ENCODE measurements at places on chromosomes 5 and 9.
A peak's percentile ranks its signal among the peaks of the same experiment; 100 is the strongest.

- DNase-seq = no peak
Measured at GRCh38 chr9:29129763-29130162, 1556.5 kb upstream of the C9orf72 start.

DNA sequence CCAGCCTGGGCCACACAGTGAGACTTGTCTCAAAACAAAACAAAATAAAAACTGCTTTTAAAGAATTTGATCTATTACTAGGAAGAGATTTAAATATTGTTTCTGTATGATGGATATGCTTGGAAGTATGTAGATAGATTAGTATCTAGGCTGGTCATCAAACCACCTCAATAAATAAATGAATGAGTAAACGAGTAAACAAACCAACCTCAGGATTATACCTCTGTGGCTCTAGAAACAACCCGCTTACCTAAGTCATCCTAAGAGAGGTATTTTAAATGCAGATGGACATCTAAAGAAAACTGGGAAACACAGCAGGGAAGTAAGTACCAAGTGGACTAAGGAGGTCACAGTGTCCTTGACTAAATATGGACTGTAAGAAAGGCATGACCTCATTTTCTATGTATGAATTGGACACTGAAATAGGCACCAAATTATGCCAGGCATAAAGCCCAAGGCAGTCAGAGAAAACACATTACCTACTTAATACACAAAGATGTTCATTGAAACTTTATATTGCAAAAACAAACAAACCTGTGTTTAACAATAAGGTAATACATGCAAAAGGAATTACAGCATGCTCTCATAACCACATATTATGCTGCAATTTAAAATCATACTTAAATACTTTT, 7.3 kb downstream of the ANKH start:
- DNase-seq = no peak

DNA sequence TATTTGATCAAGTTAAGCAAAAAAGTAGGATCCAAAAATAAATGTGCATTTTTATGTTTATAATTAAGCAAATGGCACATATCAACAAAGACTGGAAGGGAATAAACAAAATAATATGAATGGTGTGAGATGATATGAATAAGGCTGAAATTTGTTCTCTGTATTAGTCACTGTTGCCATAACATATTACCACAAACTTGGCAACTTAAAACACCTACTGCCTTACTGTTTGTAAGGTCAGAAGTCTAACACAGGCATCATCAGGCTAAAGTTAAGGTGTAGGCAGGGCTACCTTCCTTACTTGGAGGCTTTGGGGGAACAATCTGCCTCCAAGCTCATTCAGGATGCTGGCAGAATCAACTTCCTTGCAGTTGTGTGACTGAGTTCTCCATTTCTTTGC, 19.3 kb downstream of the PGGT1B start:
- no peak for DNase-seq

DNA sequence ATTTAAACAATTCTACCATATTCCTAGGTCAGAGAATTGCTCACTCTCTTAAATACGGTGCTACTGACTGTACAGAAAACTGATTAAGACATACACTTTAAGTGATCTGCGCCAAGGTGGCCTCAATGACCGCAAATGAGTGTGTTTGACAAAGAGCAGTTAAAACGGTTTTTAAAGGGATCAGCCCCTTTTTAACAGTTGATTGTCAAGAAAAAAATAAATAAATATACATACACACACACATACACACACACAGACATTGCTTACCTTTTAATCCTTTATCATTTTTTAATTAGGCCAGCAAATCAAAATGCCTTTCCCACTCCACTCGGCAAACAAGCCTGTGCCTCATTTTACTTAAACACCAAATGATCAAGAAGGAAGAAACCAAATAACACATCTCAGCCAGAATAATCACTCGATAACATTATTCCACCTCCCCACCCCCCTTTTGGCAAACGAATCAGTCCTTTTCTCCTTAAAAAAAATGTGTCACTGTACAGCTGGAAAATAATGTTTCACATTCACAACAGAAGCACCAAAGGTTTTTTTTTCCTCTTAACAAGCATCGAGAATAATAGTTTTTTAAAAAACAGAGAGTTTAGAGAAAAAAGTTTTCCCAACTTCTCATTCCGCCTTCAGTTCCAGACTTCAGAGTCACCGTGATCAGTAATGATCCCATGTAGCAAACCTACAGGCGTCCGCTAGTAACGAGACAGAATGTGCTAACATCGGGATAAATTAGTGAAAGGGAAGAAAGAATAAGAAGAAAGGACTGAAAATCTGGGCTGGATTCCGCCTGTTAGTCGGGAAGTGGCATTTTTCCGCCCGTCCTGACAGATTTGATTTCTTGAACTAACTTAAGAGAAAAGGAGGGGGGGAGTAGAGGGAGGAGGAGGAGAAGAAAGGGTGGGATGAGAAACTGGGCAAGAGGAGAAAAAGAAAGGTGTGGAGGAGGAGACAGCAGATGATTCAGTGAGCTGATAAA, at the start of gene ZNF608:
TSS of gene ZNF608 (minus strand) at position 712 of the 988 bp plus-strand sequence. CDS start 1,650 bp downstream, outside the sequence.
- DNase-seq = no peak

GRCh38 chr9:88889386-88889785, 101.9 kb upstream of the S1PR3 start:
- no peak for DNase-seq

DNA sequence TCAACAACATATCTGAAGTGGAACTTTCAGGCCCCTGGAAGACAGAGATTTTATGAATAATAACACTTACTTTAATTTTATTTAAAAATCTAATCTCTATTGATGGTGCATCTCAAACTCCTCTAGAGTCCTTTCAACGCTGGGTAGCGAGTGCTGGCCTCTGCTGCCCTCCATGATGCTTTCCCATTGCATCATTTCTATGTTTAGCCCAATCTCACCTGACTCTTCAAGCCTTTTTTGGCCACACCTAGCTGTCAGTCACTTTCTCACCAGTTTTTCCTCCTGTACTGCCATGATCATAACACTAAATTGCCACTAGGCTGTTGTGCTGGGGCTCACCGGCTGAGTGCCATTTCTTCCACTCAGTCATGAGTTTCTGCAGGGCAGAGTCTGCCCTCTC, 396.1 kb upstream of the DAP start:
- no peak for DNase-seq

DNA sequence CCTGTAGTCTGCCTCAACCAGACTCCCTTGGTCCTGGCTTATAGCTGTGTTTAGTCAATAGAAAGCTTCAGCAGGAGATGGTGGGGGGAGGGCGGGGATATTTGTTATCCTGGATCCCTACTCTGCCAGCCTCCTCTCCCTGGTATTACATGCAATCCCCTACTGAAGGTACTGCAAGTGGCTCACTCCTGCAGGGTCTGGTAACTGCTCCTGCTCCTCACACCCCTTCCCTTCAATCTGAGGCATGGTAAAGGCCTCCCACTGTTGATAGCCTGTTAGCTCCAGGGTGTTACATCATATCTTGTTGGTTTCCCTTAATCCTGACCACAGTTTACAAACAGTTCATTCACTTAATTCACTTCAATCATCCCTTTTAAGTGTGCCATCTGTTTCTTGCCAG, 137.5 kb downstream of the AP3B1 start:
- no peak for DNase-seq

DNA sequence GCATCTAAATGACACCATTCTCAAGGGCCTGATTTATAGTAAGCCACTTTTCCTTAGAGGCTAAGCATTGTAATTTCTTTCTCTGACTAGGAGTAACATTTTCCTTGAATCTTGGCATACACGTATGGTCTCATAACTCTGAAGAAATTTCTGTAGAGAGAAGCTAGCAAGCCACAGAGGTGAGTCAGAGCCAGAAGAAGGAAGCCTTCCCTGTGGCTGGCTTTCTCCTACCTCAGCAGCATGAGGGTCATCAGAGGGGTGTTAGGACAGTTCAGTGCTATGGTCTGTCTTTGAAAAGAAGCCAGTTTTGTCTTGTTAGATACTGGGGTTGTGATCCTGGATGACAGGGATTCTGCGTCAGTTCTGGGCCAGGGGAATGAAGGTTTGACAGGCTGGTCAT, 3.2 kb downstream of the SNX30 start:
- peak; percentile 55 for DNase-seq

DNA sequence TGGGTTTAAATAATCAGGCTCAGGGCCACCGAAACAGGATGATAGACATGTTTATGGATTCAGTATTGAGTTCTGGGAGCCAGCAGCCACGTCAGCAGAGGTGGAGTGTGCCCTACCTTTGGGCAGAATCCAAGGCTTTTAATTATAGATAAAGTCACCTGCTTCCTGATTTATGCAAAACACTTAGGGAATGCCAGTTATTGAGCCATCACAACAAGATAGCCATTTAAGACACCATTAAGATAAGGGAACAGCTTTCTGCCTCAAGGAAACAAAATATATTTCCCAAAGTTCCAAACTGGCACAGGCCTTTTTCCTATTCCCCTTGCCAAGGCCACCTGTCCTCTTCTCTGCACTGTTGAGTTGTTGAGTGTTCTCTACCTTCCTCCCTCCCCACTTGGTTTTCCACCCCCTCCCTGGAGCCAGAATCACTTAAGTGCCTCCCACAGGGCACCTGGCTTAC, 2.4 kb downstream of the CCL28 start:
- DNase-seq = no peak

- no peak for DNase-seq
Measured at GRCh38 chr9:114100536-114100935, 1.4 kb upstream of the KIF12 start.

- DNase-seq = peak; percentile 39
Measured at GRCh38 chr5:65986050-65986451, 59.7 kb downstream of the ERBIN start.

DNA sequence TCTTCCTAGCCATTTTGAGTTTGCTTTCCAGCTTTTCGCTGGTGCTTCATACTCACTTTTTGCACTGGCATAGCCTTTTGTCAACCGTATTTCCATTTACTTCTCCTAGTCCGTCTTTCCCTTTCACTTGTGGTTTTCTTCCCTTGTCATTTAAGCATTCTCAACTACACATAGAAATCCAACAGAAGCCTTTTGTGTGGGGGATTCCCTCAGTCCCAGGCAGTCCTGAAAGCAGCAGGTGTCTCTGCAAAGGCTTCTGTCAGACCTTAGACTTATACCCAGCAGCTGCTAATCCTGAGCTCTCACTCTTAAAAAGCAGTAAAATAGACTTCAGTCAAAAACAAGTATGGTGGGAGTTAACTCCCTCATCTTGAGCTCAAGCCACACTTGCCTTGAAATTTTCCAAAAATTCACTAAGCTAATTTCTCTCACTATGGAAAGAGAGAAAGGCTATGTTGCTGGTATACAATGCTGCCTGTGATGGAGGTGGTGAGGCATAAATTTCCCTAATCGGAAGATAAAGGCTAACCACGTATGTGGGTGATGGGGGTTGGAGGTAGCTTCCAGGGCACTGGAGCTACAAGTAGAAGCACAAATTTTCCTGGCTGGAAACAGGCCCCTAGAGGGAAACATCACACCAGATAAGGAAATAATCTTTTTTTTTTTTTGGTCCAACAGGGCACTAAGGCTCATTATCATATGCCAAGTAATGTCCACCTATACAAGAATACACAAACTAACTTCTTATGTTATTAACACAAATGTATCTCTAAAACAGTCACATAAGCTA, 34.8 kb upstream of the IFNK start:
- DNase-seq = no peak

GRCh38 chr5:174733836-174734235, 9.5 kb downstream of the MSX2 start:
- no peak for DNase-seq

DNA sequence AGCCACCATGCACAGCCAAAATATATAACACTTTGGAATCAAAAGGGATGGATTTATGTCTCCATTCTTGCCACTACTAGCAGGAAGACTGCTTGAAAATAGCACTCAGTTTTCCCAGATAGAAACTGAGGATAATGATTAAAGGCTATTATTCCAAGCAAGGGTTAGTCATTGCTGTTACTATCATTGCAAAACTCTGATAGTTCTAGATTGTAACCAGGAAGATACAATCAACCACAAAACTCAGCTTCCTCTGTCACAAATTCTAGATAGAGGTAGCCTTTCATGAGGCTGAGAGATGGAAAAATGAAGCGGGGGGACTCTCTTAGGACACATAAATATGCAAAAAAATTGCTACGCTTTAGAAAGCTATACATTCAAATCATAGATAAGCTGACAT, 3.1 kb downstream of the ANXA1 start:
- DNase-seq = no peak

- DNase-seq = no peak
Measured at GRCh38 chr5:127440831-127441230, 76.6 kb upstream of the PRRC1 start.

- DNase-seq = no peak
Measured at GRCh38 chr9:37338218-37338617, 84.3 kb upstream of the GRHPR start.

DNA sequence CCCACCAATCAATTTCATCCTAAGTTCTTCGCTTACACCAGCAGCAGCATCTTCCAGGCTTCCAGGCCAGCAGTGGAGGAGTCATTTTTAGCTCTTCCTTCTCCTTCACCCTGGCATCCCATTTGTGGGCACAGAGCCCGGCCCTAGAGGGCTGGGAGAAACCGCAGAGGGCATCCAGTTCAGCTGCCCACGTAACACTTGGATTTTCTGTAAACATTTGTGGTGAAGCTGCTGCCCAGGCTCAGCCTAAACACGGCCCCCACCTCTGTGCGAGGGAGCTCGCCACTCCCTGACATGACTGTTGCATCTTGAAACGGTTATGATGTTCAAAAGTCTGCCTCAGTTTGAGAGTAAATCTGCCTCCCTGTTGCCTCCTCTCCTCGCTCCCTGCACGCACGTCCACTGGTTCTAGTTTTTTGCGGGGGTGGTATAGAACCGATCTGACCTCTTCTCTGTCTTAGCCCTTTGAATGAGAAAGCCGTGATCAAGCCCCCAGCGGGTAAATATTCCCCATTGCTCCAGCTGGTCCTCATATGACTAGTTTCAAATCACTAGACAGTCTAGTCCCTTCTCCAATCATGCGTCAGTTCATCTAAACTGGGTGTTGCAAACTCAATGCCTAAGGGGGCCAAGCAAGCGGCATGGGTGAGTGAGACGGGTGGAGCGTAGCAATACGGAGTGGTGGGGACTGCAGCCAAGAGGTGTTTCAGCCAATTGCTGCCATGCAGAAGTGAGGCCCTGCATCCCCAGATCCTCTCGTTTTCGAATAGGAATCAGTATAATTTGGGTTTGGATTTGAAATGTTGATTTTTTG, 34.9 kb upstream of the N4BP3 start:
- peak; percentile 71 for DNase-seq

DNA sequence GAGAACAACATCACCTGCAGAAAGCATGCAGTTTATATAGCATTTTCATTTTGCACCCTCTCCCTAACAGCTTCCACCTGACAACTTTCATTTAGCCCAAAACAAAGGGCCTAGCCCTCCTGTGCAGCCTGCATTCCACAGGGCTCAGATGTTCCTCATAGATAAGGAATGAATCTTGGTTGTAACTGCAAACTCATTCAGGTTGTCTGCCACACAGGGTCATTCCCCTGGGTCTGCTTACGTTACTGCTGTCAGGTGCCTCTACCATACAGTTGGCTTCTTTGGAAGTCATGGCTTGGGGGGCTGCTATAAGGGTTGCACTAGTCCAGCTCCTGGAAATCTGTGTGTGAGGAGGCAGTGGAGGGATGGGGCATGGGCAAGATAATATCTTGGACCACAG, 2.7 kb upstream of the DCP2 start:
- DNase-seq = no peak

DNA sequence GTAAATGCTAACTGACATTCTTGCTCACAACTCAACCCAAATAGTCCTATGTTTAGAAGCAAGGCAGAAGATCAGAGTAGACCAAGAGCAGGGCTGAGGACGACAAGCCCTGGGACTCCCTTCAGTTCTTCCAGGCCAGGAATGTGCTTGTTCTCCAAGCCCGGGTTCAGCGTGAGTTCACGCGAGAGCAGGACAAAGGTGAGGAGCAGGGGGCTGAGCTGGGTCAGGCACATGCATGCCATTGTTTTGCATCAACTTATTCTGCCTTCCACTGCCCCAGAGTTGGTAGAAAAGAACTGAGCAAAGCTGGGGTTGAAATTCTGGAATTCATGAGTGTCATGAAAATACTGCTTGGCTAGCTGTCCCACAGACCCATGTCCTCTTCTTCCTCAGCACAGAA, 206.5 kb downstream of the PAX5 start:
- no peak for DNase-seq
